ENCODE measurements at places on chromosomes 12 and 14.

GRCh38 chr14:26163761-26164160, 434.1 kb downstream of the NOVA1 start:
- no peak for DNase-seq

- no peak for DNase-seq
Measured at GRCh38 chr14:99460793-99461192, 19.9 kb downstream of the SETD3 start.

DNA sequence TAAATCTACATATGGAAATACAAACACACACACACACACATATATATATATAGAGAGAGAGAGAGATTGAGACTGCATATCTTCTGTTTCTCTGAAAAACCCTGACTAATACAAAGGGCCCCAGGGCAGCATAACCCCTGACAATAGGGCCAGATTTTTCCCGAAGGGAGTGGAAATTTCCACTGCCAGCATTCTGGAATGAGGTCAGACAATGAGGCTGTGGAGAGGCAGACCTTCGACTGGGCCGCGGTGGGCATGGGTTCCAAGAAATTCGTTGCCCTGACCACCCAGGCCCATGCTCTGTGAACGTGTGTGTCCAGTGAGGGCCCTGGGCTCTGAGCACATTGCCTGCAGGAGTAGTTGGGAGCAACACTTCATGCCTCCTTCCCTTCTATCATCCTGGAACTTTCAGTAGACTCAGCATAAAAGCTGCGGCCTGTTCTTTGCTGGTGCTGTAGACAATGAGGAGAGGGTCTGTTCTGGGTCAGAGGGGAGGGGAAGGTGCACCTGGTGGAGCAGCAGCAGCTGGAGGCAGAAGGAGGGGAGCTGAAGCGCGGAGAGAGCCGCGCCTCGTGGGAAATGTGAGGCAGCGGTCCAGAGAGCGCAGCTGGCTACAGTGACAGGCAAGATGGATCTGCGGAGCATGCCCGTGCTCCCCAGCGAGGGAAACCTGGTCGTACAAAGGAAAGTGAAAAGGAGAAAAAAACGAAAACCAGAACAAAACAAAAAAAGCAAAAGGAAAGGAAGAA, 25.6 kb upstream of the CCDC60 start:
- DNase-seq: no peak

DNA sequence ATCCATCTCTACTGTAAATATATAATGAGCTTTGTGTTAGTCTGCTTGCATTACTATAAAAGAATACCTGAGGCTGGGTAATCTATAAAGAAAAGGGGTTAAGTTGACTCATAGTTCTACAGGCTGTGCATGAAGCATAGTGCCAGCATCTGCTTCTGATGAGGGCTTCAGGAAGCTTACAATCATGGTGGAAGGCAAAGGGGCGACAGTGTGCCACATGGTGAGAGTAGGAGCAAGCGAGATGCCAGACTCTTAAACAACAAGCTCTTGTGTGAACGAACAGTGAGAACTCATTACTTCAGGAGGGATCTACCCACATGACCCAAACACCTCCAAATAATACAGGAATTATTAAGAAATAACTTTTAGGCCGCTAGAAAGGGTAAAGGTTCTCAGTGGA, 28.1 kb downstream of the APOBEC1 start:
- DNase-seq: no peak

DNA sequence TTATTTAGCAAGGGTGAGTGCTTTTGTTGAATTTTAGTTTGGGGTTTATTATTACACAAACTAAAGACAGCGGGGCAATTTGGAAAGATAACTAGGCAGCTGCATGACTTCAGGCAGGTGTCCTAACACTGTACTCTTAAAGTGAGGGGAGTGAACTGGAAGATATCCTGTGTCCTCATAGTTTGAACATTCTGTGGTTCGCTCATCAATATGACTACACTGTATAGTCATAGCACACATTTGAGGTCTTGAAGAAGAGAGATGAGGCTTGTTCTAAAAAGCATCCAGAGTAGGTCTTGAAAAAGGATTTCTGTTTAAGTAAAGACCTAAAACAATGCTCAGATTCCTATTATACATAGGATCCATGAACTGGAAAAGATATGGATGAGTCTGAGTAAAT, 1.7 kb upstream of the MAP3K9 start:
- DNase-seq: no peak

DNA sequence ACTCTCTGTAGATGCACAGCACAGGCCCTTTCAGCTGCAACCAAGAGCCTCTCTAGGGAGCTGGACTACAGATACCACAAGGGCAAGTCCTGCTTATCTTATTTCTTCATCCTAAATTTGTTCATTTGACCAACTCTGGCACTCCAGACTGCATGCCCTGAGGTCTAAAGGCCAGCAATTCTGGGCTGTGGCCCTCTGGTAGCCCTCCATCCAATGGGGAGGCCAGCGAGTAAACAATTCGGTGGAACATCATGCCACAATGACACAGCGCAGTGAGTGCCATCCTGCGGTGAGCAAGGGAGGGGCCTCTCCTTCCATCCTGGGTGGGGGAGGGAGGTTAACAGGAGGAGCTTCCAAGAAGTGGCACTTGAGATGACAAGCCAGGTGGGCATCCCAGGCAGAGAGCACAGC, 652 bp upstream of the SELPLG start:
- peak; percentile 15 for DNase-seq

- DNase-seq: no peak
Measured at GRCh38 chr12:331287-331686, 57.8 kb downstream of the KDM5A start.

DNA sequence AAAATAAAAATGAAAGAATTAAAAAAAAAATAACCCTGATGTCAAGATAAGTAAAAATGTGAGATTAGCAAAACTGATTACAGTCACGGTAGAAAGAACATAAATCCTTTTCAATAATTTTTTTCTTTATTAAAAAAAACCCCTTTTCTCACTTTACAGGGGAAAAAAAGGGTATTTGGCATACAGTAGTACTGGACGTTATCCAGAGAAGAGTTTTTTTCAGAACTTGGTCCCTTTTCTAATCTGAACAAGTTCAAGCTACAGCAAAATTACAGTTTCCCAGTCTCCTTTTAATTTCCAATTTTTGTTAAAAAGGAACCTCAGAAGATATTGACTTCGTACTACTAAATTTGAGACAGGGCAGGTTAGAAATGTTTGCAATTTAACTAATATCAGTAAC, 134.7 kb upstream of the DCN start:
- DNase-seq: no peak
